ENCODE measurements at places on chromosomes 11 and 22.
A peak's percentile ranks its signal among the peaks of the same experiment; 100 is the strongest.

GRCh38 chr11:889257-889656 lies 21.4 kb downstream of the CHID1 start:
- peaks cover 10% of the 10 kb centered on the region for H3K36me3 ChIP-seq
- H3K27me3 ChIP-seq, result no peaks in the 10 kb centered on the region
- H3K27ac ChIP-seq, result peak overlapping the region; percentile 33
- no peak overlapping the region for H3K4me3 ChIP-seq
- no peak for DNase-seq

DNA sequence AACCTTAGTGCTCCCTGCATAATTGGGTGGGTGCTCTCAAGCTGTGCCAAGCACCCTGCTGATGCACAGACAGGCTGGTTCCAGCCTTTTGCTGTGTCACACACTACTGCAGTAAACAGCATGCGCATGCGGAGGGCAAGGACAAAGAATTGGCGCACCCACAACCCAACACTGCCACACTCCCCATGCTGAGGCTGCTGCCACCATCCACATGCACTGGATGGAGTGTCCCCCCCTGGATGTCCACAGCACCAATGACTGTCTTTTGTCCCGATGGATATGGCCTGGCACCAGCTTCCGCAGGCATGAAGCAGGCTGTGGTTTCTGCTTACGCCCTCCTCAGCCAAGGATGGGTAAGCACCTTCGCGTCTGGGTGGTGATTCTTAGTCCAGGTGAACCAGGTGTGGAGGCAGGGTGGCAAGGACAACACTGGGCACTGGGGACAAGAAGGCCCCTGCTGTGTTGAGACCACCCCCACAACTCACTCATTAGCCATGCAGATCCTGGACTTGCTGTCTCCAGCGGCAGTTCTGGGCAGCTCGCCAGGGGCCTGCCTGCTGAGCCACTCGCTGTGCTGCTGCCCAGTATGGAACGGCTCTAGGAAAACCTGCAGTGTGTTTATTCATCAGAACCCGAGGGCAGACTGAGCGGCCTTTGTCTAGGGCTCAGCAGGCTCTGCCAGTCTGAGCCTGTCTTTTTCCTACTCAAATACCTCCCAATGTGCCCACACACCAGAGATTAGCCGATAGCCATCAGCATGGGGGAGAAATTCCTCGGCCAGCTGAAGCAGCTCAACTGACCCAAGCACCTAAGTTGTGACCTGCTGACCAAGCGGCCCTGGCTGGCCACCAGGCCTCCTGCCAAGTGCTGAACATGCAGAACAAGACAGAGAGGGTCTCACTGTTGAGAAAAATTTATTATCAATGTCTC lies 8.2 kb upstream of the NAP1L4 start:
- H3K27me3 ChIP-seq, result no peaks in the 10 kb centered on the region
- no peak overlapping the region for H3K4me3 ChIP-seq
- peaks cover 5% of the 10 kb centered on the region for H3K4me1 ChIP-seq
- H3K36me3 ChIP-seq, result peaks cover 46% of the 10 kb centered on the region

- peaks cover 6% of the 10 kb centered on the region for H3K36me3 ChIP-seq
- H3K27me3 ChIP-seq, result peaks cover 38% of the 10 kb centered on the region
- no peaks in the 10 kb centered on the region for H3K4me1 ChIP-seq
- no peak for DNase-seq
- H3K4me3 ChIP-seq, result no peak overlapping the region
These were observed 11.8 kb upstream of the THY1 start for GRCh38 chr11:119434591-119435330.

GRCh38 chr11:122317305-122317704 lies 201.3 kb upstream of the BLID start:
- H3K36me3 ChIP-seq, result no peaks in the 10 kb centered on the region
- no peak for DNase-seq
- H3K4me3 ChIP-seq, result no peak overlapping the region

GRCh38 chr22:30695351-30695851 lies 727 bp downstream of the OSBP2 start:
- peak overlapping the region; percentile 68 for H3K4me3 ChIP-seq
- no peaks in the 10 kb centered on the region for H3K36me3 ChIP-seq
- H3K4me1 ChIP-seq, result peaks cover 7% of the 10 kb centered on the region
- no peak overlapping the region for H3K27ac ChIP-seq

DNA sequence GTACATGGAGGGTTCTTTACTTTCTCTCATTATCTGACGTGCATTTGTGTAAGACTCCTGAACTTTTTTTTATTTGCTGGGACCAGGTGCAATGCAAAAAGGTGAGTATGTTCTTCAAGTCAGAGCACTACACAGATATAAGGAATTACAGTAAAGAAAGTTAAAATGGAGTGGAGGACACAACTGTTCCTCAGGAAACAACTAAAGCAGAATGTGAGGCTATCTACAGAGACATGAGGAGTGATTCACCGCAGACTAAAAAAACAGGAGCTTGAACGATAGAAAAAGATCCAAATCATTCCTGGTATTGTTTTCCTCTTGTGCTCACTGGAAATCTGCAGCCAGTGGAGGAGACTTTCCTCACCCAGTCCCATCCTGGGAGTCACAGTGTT lies 106.2 kb downstream of the ABTB2 start:
- peaks cover 44% of the 10 kb centered on the region for H3K4me1 ChIP-seq
- H3K27me3 ChIP-seq, result peaks cover 5% of the 10 kb centered on the region
- H3K27ac ChIP-seq, result no peak overlapping the region
- peak overlapping the region; percentile 49 for H3K4me3 ChIP-seq

GRCh38 chr11:3623767-3624458 lies 17.9 kb downstream of the ART5 start:
- H3K27me3 ChIP-seq, result no peaks in the 10 kb centered on the region
- no peak for DNase-seq

Data from effector memory CD8-positive, alpha-beta T cell (primary cell).